ENCODE measurements at places on chromosomes 13 and 19. TPM values are rescaled to one million over a fixed set of nuclear protein-coding genes. Genes with fewer than 3 reads are reported as not detected.

The EXOC3L2 gene
- not detected for polyA plus RNA-seq

- no peak for DNase-seq
Observed at GRCh38 chr13:82993417-82993816, 888.9 kb downstream of the SLITRK1 start.

DNA sequence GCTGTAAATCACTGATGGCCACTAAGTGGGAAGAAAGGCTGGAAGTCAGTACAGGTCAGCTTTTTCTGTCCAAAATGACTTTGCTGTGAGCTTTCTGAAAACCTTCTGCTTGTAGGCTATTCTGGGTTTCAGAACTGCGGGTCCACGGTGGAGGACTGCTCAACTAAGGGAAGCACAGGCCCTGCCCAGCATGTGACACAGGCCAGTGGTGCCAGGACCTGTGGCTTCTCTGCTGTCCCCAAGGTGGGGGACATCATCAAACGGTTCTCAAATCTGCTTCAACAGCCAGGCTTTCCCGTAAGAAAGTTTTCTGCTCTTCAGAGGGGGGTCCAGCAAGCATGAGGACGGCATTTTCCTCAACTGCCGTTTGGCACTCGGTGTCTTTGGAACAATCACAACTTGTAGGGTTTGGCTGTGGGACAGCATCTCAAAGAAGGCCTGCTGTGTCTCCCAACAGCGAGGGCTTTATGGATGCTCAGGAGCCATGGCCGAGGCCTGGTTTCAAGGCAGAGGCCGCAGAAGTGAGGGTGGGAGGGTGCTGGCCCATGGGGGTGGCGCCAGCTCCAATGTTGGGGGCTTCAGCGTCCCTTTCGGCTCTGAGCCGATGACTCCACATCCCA is 3.8 kb downstream of the SGTA start:
- no peak for DNase-seq

DNA sequence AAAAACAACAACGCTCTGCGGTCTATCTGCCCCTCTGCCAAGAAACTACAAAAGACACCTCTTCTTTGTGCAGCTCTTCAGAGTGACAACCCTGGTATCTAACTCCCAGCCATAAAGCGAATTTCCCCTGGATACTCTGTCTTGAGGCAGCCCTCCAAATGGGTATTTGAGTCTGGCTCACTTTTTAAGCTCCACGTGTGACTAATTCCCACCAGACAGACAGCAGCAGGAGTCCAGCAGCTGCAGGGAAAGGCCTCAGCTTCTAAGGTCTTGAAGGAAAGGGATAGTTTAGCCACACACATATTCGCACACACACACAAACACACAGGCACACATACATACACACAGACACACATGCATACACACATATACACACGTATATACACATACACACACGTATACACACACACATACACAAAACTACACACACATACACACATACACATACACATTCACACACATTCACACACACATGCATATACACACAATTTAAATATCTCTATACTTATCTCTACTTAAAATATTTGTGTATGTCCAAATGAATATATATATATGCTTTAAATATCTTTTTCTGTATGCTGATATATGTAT is 188.8 kb downstream of the TSHZ3 start:
- no peak for DNase-seq

GRCh38 chr13:113545455-113545930 is 39.1 kb upstream of the TFDP1 start:
- no peak for DNase-seq

DNA sequence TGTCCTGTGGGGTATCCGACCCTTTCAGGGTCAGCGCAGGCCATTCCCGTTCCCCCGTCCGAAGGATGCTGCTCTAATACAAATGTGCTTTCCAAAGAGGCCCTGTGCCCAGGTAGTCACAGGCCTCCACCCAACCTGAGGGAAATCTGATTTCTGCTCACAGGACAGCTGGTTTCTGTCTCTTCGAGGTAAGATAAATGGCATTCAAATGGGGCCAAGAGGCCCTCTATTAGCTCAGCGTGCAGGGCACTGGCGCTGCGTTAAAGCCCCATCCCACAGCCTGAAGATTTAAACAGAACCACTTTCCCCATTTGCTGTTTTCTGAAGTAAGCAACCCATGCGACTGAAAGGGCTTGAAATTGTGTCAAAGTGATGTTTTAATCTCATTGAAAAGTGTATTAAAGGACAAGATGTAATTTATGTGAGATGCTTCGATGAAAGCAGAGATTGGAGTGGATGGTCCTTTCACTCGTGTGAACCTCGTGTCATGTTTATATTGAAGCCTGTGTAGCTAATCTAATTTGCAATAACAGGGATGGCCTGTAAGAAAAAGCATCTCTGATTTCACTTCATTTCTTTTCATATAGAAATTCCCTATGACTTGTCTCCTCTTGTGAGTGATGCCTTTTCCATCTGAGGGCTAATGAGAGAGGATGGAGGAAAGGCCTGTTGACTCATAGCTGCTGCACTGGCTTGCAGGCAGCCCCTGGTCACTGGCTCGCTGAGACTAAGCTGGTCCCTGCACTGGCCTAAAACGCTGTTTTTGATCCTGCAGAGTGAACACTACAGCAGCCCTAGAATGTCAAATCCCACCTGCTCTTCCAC is 7.3 kb upstream of the SOX1 start:
- DNase-seq, result no peak

Measured in B cell (primary cell).